ENCODE measurements at places on chromosomes 2 and 18. TPM values are rescaled to one million over a fixed set of nuclear protein-coding genes. Genes with fewer than 3 reads are reported as not detected.

Gene CCT4
- 84.3 TPM for polyA plus RNA-seq

Gene FAP
- 40.4 TPM for polyA plus RNA-seq

Gene GNAL
- 4.4 TPM for polyA plus RNA-seq

Gene ATG16L1
- polyA plus RNA-seq = 16.6 TPM

Gene PKP4
- 10.6 TPM for polyA plus RNA-seq

Gene CPS1
- 145 TPM for polyA plus RNA-seq

Gene REG3G
- polyA plus RNA-seq = 2.3 TPM

DNA sequence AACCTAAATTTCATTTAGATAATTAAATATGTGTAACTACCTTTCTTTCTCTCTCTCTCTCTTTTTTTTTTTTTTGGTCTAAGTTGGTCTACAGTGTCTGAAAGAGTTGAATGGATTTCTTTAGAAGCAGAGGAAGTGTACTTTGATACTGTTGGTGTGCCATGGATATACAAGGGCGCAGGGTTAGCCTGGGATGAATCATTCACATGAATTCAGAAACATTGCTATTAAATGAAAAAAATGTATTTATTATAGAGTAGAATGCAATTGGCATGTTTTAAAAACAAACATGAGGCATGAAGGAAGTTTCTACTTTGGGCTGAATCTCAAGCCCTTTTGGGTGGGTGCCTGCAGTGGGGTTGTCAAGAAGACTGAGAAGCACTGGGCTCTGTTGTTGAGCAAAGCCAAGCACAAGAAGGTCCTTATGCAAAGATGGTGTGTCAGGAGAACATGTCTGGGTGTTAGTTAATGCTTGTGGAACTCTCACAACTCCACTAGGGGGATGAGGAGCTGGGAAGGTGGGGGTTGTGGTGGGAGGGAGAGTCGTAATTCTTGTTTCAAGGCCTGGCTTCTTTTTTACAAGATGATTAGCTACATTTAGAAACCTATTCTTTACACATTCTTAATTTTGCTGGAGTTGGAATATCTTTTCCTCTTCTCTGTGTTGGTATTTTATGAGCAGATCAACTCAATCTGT is 57.9 kb downstream of the LYPD6 start:
- no peak for DNase-seq

DNA sequence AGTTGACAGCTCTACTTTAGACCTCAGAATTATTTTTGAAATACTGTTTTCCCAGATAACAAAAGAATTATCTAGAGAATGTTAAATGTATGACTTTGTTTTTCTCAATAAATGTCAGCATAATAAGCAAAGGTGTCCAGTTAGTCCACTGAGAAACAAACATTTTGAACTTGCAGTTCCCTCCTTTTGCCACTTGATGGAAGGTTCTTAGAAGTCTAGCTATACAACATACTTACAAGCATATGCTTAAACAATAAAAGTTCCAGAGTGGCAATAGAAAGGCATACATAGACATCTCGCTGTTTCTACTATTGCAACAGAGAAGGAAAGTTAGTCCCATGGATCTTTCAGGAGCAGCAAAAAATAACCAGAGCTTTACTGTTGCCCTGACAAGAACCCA is 11.8 kb downstream of the NDUFA10 start:
- peak; percentile 4 for DNase-seq

- DNase-seq = no peak
Observed at GRCh38 chr2:60490441-60490840, 63.0 kb downstream of the BCL11A start.

- DNase-seq = no peak
Observed at GRCh38 chr18:6248017-6248416, 166.7 kb downstream of the L3MBTL4 start.

- no peak for DNase-seq
Observed at GRCh38 chr2:109391243-109391642, 222.5 kb downstream of the SEPTIN10 start.

- no peak for DNase-seq
Observed at GRCh38 chr2:111984213-111984604, 70.9 kb upstream of the TMEM87B start.
